Activated CD4-positive, alpha-beta T cell treated with anti-CD3 and anti-CD28 coated beads for 1 hour (primary cell): ENCODE measurements at places on chromosomes 4 and X.

DNA sequence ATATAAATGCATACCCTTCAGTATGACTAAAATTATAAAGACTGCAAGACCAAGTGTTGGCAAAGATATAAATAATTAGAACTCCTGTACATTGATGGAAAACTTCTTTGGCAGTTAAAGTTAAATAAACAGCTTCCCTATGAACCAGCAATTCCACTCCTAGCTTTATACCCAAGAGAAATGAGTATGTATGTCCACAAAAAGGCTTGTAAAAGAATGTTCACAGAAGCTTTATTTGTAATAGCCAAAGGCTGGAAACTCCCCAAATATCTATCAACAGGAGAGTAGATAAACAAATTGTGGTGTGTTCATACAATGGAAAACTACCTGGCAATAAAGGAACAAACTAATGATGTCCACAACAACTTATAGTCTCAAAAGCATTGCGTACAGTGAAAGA lies 184.8 kb downstream of the AMELX start:
- no peak for DNase-seq

DNA sequence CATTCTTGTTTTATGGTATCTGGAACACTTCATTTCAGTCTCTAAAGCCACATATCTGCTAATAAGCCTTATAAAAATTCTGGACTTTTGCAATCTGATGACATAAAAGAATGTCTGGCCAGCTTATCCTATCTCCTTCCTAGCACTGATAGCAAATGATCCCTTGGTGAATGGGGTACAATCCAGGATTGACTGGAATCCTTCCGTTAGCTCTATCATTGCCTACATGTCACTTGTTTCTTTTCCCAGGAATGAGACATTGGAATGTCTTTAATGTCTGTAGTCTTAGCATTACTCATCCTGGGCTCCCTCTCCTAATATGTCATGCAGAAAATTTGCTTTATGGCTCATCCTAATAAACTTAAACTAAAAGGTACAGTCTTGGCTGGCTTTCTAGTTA lies 14.8 kb upstream of the PABPC4L start:
- no peak for DNase-seq

DNA sequence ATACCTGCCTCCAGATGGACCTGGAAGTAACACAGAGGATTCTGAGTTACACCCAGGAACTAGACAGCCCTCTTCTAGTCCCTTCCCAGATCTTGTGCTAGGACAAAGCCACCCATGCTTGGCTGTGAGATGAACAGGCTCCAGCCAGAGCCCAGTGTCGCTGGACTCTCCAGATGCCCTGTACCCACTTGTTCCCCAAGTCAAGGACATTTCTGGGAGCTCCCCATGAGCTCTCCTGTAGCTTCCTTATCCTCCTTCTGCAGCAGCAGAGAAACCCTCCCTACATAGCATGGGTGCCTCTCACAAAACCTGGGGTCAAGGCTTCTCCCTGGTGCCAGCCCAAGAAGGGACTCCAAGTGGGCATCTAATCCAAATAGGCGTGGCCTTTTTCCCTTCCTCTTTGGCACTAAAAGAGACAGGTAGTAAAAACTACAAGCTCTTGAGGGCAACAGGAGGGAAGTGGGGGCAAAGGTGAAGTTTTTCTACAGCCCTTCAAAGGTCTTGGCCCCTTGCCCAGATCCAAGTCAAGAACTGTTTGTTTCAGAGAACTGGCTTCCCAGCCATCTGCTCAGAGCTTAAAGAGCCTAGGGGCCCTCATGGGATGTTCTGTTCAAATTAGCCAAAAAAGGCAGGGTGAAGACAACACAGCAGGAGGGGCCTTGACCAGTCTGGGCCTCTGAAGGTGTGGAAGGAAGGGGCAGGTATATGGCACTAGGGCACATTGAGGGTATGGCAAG lies 8.5 kb upstream of the ERCC6L start:
- no peak for DNase-seq

DNA sequence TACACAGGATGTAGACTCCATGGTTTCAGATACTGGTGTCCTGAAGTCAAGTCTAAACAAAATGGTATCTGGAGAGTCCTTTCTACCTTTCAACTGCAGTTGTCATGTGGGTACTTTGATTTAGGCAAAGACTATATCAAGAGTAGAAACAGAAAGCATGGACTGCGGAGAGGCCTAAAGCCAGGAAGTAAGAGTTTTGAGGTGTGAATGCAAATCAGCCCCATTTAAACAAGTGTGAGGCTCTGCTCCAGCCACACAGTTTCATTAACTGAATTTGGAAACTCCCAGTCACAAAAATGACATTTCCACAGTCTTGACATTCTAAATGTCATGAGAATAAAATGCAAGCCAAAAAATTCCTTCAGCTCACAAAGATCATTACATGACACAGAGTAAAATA lies 87.2 kb upstream of the MCF2 start:
- DNase-seq, result no peak

GRCh38 chrX:84737471-84737871 lies 235.2 kb upstream of the HDX start:
- DNase-seq, result no peak

GRCh38 chr4:185346975-185347601 lies 48.6 kb downstream of the LRP2BP start:
- no peak for DNase-seq

DNA sequence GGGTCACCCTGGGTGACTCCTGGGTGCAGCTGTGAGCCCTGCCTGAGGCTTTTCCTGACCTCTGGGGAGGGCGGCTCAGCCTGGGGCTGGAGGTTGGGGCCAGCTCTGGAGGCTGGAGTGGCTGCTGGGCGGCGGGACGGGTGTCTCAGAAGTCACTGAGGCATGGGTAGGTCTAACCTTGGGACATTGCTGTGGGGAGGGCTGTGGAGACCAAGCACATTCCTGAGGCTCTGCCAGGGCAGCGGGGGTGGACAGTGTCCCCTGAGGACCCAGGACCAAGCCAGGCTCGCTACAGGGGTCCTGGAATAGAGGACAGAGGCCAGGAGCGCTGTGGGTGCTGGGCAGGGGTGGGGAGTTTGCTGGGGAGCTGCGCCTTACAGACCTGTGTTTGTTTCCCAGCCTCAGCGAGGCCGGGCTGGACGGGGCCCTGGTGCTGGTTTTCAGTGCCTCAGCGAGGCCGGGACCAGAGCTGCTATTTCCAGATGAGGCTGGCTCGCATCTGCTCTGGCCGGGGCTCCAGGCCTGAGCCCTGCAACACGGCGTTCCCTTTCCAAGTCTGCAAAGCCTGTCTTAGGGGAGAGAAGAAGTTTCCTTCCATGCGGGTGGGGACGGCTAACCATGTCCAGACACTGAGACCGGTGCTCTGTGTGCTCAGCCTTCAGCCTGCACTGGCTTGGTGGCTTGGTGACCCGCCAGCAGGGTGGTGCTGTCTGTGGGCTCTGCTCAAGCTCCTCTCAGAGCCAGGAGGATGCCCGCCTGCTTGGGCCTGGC lies 3.0 kb upstream of the SLC25A6 start:
- DNase-seq, result no peak

GRCh38 chr4:95050980-95051701 lies 293.4 kb downstream of the BMPR1B start:
- no peak for DNase-seq

DNA sequence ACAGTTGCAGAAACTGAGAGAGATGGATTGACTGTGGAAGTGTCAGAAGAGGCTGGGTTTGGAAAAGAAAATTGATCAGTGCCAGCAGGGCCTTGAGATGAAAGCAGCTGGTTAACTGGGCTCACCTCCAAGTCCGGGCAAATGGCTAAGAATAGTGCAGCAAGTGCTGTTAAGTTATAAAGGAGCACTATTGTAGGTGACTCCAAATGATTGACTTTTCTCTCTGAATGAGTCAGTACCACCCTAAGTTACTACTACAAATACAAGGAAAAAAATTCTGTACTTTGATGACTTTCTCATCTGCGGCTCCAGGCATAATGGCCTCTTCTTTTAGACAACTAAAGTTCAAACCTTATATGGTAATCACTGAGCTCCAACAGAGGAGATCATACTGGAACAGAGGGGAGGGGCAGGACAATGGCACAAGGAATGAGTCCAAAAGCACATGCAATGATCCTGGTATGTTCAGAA lies 733.4 kb upstream of the INTU start:
- no peak for DNase-seq

DNA sequence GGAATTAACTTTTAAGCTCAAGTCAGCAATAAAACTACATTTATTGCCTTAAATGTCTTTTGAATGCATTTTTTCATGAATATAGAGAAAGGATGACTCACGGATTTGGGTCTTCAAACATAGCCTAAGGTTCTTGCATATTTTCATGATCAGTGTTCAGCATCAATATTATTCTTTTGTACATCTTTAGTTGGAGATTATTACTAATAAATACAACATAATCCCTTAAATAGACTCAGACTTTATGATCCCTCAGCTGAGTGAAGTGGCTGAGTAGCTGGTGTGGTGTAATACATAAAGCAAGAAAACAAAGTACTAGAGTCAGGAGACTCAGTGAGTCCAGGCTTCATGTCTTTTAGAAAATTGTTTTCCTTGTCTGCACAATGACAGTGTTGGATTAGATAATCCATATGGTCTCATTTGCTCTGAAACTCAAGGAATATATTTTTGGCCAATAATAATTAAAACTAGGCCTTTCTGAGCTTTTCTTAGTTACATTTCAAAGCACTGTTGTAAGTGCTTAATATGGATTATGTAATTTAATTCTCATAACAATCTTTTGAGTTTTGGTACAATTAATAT lies 78.3 kb upstream of the UNC5C start:
- DNase-seq, result no peak

- no peak for DNase-seq
These were observed 17.5 kb upstream of the SAT1 start for GRCh38 chrX:23765449-23765848.

GRCh38 chr4:26842911-26843310 lies 17.7 kb upstream of the STIM2 start:
- no peak for DNase-seq

- DNase-seq, result no peak
These were observed 364.5 kb upstream of the MAD2L1 start for GRCh38 chr4:120431180-120431579.

- no peak for DNase-seq
These were observed 167.0 kb downstream of the AASDH start for GRCh38 chr4:56220261-56220660.

DNA sequence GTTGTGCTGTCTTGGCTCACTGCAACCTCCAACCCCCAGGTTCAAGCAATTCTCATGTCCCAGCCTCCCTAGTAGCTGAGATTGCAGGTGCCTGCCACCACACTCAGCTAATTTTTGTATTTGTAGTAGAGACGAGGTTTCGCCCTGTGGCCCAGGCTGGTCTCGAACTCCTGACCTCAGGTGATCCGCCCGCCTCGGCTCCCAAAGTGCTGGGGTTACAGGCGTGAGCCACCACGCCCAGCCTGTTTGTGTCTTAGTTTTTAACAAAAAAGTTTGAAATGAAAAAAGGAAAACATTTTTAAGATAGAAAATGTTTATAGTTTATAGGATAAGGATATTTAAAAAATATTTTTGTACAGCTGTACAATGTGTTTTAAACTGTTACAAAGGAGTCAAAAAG lies 62.4 kb downstream of the CAPN6 start:
- no peak for DNase-seq

- DNase-seq, result peak; percentile 34
These were observed 701 bp upstream of the BCOR start for GRCh38 chrX:40098264-40099054.

DNA sequence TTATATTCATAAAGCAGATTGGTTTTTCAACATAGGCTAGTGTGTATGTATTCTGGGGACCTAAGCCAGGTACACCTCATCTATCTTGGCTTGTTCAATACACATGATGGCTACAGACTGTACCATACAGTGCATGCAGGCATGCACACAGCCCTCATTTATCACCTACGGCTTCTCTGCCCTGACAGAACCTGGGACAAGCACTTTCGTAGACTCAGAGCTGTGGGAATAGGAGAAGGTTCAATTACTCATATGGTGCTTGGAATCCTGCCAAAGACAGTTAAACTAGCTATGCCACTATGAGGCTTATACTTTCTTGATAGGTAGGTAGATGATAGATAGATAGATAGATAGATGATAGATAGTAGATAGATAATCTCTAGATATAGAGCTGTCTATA lies 457.2 kb downstream of the GALNTL6 start:
- no peak for DNase-seq

GRCh38 chrX:12950851-12951594 lies 23.9 kb upstream of the TMSB4X start:
- DNase-seq, result peak; percentile 47

DNA sequence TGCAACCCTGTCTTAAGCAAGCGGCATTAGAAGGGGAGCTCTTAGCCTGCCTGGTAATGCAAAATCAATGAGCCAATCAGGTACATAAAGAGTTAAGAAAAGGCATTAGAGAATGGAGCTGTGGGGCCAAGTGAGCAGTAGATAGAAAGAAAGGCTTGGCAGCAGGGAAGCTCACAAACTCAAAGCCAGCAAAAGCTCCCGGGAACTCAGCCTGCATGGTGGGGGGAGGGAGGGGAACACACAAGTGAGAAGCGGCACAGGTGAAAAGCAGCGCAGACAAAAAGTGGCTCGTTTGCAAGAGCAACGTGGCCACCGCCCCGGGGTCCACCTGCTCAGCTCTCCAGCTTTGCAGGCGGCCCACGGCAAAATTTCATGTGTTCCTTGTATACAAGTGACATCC lies 818.5 kb downstream of the FAM133A start:
- DNase-seq, result no peak

- no peak for DNase-seq
These were observed 470.8 kb upstream of the IGFBP7 start for GRCh38 chr4:57580710-57581599.

GRCh38 chr4:101418055-101418454 lies 70.7 kb upstream of the PPP3CA start:
- no peak for DNase-seq

GRCh38 chrX:47194194-47194787 lies 662 bp downstream of the UBA1 start:
- DNase-seq, result no peak

- no peak for DNase-seq
These were observed 630.1 kb downstream of the STIM2 start for GRCh38 chr4:27490766-27491165.

GRCh38 chr4:78747475-78747922 lies 28.7 kb upstream of the BMP2K start:
- DNase-seq, result no peak

DNA sequence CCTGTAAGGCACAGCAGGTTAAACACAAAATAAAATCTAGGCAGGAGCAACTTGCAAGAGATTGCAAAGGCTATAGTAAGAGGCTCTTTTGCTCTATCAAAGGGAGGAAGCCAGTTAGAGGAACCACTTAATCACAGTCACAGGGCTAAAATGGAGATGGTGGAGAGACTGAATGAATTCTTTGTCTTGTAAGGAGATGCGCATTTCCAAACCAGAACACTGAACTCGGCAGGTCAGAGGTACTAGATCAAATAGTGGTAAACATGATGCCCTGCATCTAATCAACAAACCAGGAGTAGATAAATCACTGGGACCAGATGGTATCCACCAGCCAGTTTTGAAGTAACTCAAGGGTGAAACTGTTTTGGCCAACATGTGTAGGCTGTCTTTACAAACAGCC lies 55.8 kb downstream of the GPC4 start:
- DNase-seq, result no peak
